ENCODE measurements at places on chromosomes 7 and 10. TPM values are rescaled to one million over a fixed set of nuclear protein-coding genes. Genes with fewer than 3 reads are reported as not detected.

SLC16A12 gene
- 0.09 TPM for total RNA-seq

PRKCQ gene
- total RNA-seq, result 0.52 TPM

PNLIPRP1 gene
- total RNA-seq, result not detected

JAKMIP3 gene
- not detected for total RNA-seq

TMEM270 gene
- total RNA-seq, result not detected

TCERG1L gene
- total RNA-seq, result not detected

PLEKHS1 gene
- total RNA-seq, result not detected

CLDN3 gene
- total RNA-seq, result not detected

KCP gene
- total RNA-seq, result 0.42 TPM

GIMAP8 gene
- not detected for total RNA-seq
